Chondrocyte (in vitro differentiated cells): ENCODE measurements at places on chromosomes 3 and 15.

DNA sequence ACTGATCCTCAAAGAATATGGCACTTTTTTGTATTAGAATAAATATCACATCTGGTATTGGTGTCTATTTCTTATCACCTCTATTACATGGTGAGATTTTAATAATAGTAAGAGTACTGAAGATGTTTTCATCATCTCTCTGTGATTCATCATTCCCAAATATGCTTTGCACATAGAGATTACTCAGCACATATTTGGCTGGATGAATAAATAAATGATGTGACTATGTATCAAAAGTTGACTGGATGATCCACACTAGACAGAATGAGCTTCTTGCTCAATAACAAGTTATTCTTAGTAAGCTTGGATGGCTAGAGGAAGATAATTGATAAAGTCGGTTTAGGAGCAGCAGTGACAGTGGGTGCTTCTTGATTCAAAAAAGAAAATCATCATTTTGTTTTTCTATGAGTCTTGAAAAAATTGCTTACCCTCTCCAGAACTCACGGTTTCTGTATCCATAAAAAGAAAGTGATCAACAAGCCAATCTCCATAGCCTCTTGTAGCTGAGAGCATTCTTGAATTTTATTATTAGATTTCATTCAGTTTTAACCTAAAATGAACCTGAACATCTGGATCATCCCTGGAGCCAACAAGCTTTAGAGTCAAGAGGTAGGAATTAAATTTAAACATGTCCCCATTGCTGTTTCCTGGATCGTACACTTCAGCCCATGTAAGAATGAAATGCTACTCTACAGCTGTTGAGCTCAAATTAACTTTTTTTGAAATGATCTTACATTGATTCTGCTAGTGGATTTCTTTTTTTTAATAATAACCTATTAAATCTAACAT lies 104.8 kb upstream of the OSTN start:
- no peak for DNase-seq

- no peak for DNase-seq
These were observed 19.0 kb upstream of the CCR2 start for GRCh38 chr3:46334741-46335478.

DNA sequence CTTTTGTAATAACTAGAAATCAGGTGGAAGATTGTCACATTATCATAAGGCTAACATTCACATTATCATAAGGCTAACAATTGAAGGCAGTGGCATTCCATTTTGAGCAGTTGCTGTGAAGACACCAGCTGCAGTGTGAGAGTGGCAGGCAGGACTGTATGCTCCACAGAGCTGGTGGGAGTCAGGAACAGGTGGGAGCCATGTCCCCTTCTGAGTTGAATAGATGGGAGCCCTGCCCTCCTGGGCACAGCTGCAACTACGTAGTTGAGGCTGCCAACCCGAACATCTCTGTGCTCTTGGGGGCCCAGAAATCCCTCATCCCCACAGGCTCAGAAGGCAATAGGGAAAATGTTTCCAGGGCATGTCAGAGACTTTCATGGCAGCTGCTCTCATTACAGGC lies 1627.6 kb downstream of the SI start:
- DNase-seq, result no peak

GRCh38 chr15:87620393-87620792 lies 636.1 kb downstream of the NTRK3 start:
- DNase-seq, result no peak

DNA sequence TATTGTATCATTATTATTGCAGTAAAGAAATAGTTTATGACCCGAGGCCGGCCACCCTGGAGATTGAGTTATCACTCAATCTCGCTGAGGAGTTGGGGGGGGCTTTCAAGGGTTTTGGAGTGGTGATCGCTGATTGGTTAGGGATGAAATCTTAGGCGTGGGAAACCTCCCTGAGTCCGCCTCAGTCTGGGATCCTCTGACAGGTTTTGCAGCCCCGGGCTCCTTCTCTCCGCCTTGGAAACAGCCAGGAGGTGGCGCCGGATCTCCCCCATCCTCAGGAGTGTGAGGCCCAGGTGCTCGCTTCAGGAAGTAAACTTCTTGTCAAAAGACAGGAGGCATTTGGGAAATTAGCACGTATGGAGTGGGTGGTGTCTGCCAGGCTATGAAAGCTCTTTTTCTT lies 41.1 kb upstream of the SEC61A1 start:
- no peak for DNase-seq

DNA sequence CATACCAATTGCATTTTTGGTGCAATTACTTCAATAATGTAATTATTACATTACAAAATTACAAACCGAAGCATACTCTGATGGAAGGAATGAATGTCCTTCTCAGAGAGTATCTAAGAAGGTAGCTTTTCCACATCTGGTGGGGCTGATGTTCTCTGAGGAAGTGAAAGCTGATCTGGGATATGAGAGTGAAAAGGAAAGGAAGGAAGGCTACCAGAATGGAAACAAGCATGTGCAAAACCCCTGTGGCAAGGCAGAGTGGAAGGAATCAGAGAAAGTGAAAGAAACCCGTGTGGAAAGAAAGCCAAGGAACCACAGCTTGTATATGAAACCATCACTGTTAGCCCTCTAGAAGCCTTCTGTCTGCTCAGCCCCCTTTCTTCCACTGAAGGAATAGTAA lies 35.3 kb upstream of the GOLGA8A start:
- no peak for DNase-seq

- no peak for DNase-seq
These were observed 9.6 kb downstream of the SLC6A6 start for GRCh38 chr3:14411988-14412387.

- DNase-seq, result no peak
These were observed 669.5 kb downstream of the SQOR start for GRCh38 chr15:46304321-46304720.

GRCh38 chr15:89206908-89207331 lies 14.5 kb downstream of the RLBP1 start:
- DNase-seq, result peak; percentile 87

DNA sequence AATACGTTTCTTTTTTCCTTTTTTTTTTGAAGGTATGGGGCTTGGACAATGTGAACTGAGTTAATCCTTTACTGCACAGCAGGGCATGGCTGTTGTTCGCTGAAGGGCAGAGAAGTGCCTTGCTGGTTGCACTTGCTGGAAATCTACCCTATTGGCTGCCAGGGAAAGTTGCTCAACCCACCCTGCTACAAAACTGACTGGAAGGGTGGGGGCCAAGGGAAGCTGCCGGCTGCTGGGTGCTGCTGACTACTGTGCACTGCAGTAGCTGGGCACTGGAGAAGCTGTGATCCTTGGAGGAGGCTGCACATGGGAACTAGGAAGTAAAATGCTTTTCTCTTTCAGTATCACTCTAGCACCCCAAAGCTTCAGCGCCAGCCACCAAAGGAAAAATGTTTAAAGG lies 70.5 kb downstream of the ETV5 start:
- DNase-seq, result no peak

- no peak for DNase-seq
These were observed 708.5 kb downstream of the SQOR start for GRCh38 chr15:46343196-46343935.

DNA sequence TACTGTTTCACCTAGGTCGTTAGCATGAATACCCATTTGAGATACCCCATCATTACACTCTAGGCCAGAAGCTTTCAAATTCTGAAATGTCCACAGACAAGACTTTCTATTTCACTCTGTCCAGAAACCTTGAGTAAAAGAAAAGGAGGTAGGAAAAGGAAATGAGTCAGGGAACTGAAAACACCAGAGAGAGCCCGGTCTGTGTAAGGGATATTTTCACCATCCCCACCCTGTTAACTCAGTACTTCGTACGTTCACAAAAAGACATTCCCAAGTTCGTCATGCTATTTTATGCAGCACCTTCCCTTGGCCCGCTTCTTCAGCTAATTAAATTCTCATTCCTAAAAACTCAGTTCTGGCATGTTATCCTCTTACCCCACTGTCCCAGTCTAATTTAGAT lies 89.4 kb upstream of the SOX2 start:
- DNase-seq, result no peak

DNA sequence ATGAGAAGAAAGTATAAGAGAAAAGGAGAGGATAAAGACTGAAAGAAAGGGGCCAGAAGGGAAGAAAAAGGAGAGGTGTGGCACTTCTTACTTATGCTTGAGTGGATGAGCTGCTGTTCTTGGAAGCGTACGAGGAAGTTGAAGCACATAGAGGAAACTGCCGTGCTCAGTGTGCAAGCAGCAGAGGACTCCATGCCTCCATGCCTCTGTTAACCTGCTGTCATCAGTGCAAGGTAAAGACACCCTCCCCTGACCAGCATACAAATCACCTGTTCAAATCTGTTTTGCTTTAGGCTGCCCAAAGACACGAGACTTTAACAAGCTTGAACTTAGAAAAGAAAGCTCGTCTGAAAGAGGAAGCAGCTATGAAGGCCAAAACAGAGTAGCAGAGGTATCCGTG lies 6.4 kb downstream of the WDR5B start:
- no peak for DNase-seq

GRCh38 chr3:70360979-70361760 lies 48.7 kb upstream of the MDFIC2 start:
- DNase-seq, result no peak

GRCh38 chr15:62835762-62836161 lies 206.8 kb upstream of the TPM1 start:
- DNase-seq, result no peak
